ENCODE measurements at places on chromosomes 5 and 9. TPM values are rescaled to one million over a fixed set of nuclear protein-coding genes. Genes with fewer than 3 reads are reported as not detected.

SVEP1 gene
- 0.24 TPM for total RNA-seq

CCDC171 gene
- 2.4 TPM for total RNA-seq

PDE6A gene
- not detected for total RNA-seq

PKN3 gene
- total RNA-seq: 23.8 TPM

FLT4 gene
- total RNA-seq: 6.3 TPM

GPX8 gene
- total RNA-seq: 37.9 TPM

QRFP gene
- total RNA-seq: not detected

- DNase-seq: no peak
Measured at GRCh38 chr5:60535198-60535597, 164.8 kb downstream of the DEPDC1B start.

DNA sequence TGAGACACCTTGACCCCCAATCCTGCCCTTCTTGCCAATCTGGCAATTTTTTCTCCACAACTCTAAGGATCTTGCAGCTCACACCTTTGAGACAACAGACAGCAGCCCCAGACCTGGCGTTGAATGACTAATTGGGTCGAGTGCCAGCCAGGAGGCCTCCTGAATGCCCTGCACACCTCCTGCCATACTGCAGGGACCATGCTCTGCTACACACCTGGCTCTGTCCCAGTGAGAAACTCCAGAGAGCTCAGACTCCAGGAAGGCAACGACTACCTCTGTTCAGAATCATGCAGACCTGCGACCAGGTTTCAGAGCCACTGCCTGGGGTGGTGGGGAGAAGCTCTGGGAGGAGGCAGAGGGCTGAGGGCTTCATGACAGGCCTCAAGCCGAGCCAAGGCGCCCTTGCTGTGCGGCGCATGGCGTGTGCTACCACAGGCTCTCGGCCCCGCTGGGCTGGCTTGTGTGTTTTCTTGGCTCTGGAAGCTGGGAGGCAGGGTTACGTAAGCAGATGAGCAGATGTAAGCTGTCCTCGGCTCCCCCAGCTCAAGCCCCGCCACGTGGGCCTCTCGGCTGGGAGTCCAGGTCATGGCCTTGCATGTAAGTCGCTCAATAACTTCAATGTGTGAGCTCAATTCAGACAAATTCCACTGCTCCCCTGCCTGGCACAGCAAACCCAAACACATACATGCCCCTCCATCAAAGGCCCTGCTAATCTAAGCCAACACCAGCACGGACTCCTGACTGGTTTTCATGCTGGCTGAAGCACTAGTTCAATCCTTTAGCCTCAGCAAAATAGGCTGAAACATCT, 27.5 kb downstream of the B4GALT1 start:
- no peak for DNase-seq

DNA sequence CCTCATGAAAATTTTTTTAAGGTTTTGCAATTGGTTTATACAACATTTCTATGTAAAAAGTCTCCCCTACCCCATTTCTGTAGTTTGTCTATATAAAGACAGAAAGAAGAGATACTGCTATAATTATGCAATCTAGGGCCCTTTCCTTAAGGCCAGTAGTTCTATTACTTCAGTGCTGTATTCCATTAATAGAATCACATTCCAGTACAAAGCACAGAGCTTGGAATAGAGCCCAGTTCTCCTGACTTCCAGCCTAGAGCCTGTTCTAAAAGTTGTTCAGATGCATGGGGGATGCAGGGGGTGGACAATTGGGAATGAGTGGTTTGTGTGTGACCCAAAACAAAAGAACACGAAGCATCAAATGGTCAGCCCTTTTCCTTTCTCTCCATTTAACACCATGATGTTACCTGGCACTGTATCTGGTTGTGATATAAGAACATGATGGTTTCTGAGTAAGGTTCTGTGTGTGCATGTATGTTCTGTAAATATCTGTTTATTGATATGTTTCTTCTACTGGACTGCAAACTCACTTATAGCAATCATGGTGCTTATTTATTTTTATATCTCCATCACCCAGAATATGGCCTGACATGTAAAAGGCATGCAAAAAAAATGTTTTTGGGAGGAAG, 8.2 kb upstream of the GRAMD2B start:
- DNase-seq: no peak

GRCh38 chr5:139646111-139646510, 2.0 kb upstream of the CXXC5 start:
- DNase-seq: no peak

DNA sequence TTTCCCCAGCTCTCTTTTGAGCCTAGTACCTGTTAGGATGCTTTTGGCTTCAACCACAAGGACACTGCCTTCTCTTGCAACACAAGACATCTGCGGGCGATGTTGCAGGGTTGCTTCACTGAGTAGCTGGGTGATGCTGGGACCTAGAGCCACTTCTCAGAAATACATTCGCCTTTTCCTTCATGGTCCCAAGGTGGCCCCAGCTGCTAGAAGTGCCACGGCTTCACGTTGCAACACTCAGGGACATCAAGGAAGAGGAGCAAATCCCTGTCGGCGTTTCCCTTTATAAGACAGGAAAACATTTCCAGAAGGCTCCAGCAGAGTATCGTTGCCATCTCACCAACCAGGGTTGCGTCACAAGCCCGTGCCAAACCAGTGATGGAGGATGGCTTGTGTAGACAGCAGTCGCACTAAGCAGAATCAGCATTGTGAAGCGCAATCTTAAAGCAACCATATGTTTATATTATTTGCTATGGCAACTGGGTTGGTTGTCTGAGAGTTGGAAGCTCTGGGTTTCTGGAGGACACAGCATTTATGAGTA, 62.7 kb downstream of the ANKRD33B start:
- no peak for DNase-seq

DNA sequence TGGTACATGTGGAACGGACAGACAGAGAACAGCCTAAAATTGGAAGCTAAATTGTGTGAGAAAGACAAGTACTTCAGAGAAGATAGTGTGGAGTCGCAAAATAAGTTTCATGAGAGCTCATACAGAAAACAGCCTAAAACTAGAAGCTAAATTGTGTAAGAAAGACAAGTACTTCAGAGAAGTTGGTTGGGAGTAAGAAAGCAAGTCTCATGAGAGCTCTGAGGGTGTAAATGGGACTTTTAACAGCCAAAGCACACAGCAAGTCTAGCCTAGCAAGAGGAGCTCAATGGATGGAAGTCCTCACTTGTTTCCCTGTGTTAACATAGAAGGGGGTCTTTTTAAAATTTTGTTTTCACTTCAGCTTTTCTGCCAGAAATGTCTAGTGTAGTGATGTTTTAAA, 93.1 kb downstream of the STK32A start:
- no peak for DNase-seq

GRCh38 chr5:117318528-117318927, 743.9 kb upstream of the SEMA6A start:
- peak; percentile 58 for DNase-seq

GRCh38 chr9:91786132-91786896, 163.7 kb downstream of the ROR2 start:
- no peak for DNase-seq

GRCh38 chr9:127448112-127448805, 2.9 kb downstream of the RPL12 start:
- DNase-seq: no peak

DNA sequence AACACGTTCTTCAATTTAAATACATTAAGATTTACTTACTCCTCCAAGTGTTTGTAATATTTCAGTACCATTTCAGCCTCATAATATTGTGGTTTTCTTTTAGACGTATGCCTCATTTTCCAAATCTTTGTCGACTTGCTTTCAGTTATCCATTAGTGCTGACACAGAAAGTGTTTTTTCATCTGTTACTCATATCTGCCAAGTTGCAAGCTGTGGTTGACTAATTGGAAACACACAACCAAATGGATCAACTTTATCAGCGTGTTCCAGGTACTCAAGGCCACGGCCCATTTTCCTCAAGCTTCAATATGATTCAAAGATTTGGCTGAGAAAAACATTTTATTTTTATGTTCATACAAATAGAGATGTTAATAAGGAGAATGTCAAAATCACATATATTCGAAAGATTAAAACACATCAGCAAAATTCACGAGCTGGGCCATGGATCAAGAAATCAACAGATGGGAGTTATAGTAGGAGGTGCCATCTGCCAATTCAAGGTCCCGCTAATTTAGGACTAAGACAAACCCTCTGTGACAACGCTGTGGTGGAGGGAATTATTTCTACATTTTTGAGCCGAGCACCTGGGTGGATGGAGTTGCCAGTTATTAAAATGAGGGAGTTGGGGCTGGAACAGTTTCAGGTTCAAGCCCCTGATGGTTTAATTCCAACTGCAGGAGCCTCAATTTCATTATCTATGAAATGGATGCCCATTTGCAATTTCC, 27.2 kb upstream of the CCNJL start:
- no peak for DNase-seq

- no peak for DNase-seq
Measured at GRCh38 chr5:174315871-174316270, 270.4 kb downstream of the NSG2 start.

GRCh38 chr5:138662599-138662998, 87.4 kb upstream of the HSPA9 start:
- no peak for DNase-seq

GRCh38 chr9:135928731-135929655, 21.6 kb upstream of the CAMSAP1 start:
- DNase-seq: no peak

DNA sequence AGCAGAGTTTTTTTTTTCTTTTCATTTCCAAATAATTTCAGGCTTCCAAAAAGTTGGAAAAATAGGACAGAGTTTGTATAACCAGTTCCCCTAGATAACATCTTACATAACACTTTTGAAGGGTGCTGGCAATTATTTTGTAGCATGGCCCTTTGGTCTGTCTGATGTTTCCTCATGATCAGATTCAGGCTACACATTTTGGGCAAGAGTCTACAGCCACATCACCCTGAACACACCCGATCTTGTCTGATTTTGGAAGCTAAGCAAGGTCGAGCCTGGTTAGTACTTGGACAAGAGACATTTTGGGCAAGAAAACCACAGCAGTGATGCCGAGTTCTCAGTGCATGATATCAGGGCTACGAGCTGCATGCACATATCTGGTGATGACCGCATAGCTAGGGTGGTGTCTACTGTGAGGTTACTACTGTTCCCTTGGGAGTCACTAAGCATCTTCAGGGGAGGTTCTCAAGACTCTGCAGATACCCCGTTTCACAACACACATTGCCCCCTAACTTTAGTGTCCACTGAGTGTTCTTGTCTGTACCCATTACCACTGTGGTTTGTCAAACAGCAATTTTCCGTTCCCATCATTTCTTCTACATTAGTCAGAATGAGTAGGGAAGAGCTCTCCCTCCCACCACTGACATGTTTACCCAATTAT, 86.2 kb downstream of the TTC39B start:
- DNase-seq: no peak

GRCh38 chr9:13513716-13514444, 234.4 kb upstream of the MPDZ start:
- peak; percentile 66 for DNase-seq

GRCh38 chr9:120513825-120514396, 66.1 kb downstream of the CDK5RAP2 start:
- DNase-seq: no peak

DNA sequence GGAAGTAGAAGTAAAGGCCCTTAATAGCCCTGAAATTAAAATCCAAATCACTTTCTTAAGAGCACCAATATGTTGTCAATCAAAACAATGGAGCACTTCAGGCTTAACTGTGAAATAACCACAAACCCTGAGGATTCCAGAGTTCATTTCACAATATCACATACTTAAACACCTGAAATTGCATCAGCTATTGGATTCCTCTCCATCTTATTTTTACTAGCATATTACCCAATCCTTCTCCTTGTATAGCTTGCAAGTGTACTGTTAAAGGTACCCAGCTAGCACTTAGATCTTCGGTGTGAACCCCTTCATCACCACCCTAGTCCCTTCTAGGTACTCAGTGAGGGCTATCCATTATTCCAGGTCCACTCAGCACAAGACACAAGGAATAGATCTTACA, 287.3 kb downstream of the EFNA5 start:
- DNase-seq: no peak

GRCh38 chr9:93132946-93133680, 938 bp downstream of the NINJ1 start:
- DNase-seq: no peak

- DNase-seq: no peak
Measured at GRCh38 chr5:109611505-109611904, 78.2 kb upstream of the MAN2A1 start.

- DNase-seq: no peak
Measured at GRCh38 chr5:168672016-168672415, 92.8 kb upstream of the PANK3 start.

- DNase-seq: no peak
Measured at GRCh38 chr5:111670826-111671492, 86.0 kb downstream of the NREP start.

DNA sequence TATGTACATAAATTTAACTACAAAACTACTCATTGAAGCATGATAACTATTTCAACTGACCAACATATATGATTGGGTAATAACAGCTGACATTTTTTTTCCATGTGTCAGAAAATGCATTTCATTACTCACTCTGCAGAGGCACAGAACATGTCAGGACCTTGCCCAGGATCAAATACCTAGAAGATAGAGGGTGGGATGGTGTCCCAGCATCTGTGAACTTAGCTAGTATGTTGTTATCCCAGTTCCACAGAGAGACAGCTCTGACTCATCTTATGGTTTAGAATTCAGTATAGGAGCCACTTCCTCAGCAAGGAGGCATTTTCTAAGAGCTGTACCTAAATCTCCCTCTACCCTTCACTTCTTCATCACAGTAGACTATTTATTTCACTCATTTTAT, 1198.6 kb upstream of the ACO1 start:
- no peak for DNase-seq

DNA sequence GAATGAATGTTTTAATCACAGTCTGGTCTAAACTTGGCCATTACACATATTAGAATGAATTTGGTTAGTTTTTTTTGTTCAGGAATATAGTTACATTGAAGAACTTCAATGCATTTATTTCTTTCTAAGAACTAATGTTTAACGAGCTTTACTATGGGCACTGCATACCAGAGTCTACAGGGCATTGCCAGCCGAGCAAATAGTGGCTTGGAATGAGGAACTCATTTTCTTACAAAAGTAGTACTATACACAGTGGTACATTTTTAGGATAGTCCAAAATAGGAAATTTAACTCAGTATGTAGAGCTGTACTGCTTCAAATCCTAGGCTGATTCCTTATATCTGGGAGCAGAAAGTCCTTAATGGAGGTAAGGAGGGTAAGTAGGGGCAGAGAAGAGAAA, 155.4 kb downstream of the CARTPT start:
- DNase-seq: no peak

All from H9 (cell line).